ENCODE measurements at places on chromosomes 2 and 18.
A peak's percentile ranks its signal among the peaks of the same experiment; 100 is the strongest.

DNA sequence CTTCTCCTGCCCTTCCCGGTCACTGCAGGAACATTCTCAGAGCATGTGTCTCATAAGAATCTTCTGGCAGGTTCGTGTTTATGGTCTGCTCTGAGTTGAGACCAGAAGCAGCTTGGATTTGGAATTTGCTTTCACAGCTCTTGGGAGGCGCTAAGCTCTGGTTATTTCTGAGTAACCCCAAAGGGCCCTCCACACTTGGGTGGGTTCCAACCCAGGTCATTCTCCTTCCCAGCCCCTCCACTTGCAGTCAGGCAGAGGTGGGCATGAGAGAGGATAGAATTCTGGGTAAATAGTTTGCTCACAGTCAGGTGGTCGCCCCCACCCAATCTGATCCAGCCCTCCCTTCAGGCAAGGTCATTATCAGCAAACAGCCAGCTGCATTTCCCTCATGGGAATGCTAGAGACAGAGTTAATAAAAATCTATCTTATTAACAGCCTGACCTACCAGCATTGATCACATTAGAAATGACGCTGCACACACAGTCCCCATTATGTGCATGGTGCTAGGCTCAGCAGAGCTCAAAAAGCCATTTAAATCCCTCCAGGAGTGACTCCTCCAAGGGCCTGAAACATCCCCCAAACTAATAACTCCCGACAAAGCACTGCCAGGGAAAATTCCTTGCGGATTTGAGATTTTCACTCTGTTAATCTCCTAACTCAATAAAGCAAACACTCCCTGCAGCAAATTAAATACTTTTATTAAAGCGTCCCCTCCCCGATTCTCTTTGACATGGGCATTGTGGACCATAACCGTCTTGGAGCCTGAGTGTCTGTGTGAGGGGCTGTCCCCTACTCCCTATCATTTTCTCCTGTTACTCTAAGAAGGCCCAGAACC, 61.9 kb downstream of the SLC4A5 start:
- no peak for DNase-seq

GRCh38 chr18:72378016-72378415, 166.1 kb downstream of the CBLN2 start:
- no peak for DNase-seq

- DNase-seq = no peak
These were observed 33.9 kb downstream of the SLC4A3 start for GRCh38 chr2:219661197-219661954.

- no peak for DNase-seq
These were observed 851.1 kb downstream of the SLC4A3 start for GRCh38 chr2:220478305-220479058.

DNA sequence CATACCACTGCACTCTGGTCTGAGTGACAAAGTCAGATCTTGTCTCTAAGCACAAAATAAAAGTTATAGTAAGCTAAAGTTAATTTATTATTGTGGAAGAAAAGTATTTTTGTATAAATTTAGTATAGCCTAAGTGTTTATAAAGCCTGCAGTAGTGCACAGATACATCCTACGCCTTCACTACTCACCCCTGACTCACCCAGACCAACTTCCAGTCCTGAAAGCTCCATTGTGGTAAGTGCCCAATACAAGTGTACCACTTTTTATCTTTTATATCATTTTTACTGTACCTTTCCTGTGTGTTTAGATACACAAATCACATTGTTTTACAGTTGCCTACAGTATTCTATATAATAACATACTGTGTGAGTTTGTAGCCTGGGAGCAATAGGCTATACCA, 57.5 kb downstream of the UBE2E3 start:
- DNase-seq = peak; percentile 11

All from activated T-cell treated with anti-CD3 and anti-CD28 coated beads for 48 hours (primary cell).